Astrocyte (in vitro differentiated cells and primary cell): ENCODE measurements at places on chromosomes 5 and 9. TPM values are rescaled to one million over a fixed set of nuclear protein-coding genes. Genes with fewer than 3 reads are reported as not detected.

GRCh38 chr9:81473708-81474107 is 215.6 kb downstream of the TLE1 start:
- no peak overlapping the region for H3K4me3 ChIP-seq
- no peak for DNase-seq
- no peaks in the 10 kb centered on the region for H3K27me3 ChIP-seq
- no peaks in the 10 kb centered on the region for H3K36me3 ChIP-seq
- no peak overlapping the region for H3K27ac ChIP-seq

GRCh38 chr5:14432931-14433589 is 148.5 kb upstream of the OTULINL start:
- H3K27ac ChIP-seq: peak overlapping the region; percentile 17
- H3K4me3 ChIP-seq: no peak overlapping the region
- no peaks in the 10 kb centered on the region for H3K27me3 ChIP-seq
- no peak for DNase-seq

DNA sequence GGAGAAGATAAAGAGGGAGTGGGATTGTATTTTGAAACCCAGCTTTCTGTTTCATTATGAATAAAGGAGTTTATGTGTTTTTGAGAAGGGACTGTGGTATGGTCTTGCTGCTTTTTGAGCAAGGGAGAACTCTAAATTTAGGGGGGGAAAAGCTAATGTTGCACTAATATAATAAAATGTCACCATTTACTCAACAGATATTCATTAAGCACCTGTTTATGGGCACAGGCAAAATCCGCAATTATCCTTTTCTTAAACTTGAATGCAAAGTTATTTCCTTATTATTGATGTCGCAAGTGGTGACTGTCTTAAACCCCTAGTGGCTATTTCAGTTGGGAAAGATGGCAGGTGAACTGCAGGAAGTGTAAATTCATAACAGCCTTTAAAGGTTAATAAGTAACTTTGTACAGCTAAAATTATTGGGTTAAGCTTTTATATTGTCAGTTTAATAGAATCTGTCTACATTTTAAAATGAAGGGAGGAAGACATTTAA is 1.5 kb downstream of the CDC42SE2 start:
- no peaks in the 10 kb centered on the region for H3K27me3 ChIP-seq
- H3K4me3 ChIP-seq: peak overlapping the region; percentile 91

GRCh38 chr5:158958021-158958994 is 141.4 kb downstream of the EBF1 start:
- no peak overlapping the region for H3K4me3 ChIP-seq
- H3K27ac ChIP-seq: no peak overlapping the region
- H3K36me3 ChIP-seq: no peaks in the 10 kb centered on the region
- no peak for DNase-seq
- H3K27me3 ChIP-seq: no peaks in the 10 kb centered on the region

DNA sequence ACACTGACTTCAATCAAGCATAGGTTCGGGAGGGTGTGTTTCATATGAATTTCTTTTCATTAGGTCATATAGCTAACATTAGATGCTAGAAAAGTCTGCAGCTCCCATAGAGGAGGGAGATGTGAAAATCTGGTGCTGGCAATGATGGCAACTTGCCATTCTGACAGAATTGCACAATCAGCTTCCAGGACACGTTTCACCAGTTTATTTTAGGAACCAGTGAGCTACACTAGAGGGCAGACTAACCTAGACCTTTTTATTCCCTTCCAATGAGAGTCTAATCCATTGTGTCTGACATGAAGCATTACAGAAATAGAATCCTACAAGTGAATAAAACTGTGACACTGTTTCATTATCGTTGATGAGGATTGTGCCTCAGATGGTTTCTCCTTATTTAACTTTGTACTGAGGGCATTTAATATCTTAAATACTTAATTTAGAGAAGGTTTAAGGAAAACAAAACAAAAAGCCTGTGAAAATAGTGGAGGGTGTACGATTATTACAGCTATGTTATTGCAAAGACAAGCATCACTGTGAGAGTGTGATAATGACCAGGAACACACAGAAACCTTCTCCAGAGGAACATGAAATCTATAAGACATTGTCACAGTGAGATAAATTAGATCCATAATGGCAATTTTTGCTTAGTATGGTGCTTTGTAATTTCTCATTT is 363.3 kb upstream of the RPS23 start:
- no peaks in the 10 kb centered on the region for H3K27me3 ChIP-seq
- no peak overlapping the region for H3K4me3 ChIP-seq
- no peaks in the 10 kb centered on the region for H3K36me3 ChIP-seq

GRCh38 chr5:173012882-173013281 is 29.3 kb downstream of the ATP6V0E1 start:
- no peak overlapping the region for H3K27ac ChIP-seq
- H3K4me3 ChIP-seq: no peak overlapping the region
- H3K27me3 ChIP-seq: no peaks in the 10 kb centered on the region
- DNase-seq: no peak
- H3K36me3 ChIP-seq: no peaks in the 10 kb centered on the region
- peaks cover 11% of the 10 kb centered on the region for H3K4me1 ChIP-seq

CATSPER3 gene
- 0.26 and 0.39 TPM in 2 replicates for total RNA-seq

SMARCA2 gene
- total RNA-seq: 49.9 and 54.2 TPM in 2 replicates

DNA sequence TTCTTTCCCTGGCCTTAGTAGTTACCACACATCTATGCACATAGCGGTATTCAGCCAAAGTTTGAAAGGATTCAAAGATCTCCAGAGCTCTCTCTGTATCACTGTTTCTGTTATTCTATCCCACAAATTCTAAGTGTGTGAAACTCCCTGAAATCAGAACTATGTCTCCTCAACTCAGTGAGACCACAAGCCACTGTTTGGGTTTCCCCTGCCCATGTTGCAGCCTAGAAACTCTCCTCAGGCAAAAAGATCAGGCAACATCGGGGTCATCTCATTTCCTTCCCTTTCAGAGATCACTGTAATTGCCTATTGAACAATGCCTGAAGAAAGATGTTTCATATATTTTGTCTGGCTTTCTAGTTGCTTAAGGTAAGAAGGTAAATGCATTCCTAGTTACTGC is 135.6 kb downstream of the TMC1 start:
- no peaks in the 10 kb centered on the region for H3K36me3 ChIP-seq
- no peak overlapping the region for H3K4me3 ChIP-seq
- no peak overlapping the region for H3K27ac ChIP-seq
- no peak for DNase-seq

DNA sequence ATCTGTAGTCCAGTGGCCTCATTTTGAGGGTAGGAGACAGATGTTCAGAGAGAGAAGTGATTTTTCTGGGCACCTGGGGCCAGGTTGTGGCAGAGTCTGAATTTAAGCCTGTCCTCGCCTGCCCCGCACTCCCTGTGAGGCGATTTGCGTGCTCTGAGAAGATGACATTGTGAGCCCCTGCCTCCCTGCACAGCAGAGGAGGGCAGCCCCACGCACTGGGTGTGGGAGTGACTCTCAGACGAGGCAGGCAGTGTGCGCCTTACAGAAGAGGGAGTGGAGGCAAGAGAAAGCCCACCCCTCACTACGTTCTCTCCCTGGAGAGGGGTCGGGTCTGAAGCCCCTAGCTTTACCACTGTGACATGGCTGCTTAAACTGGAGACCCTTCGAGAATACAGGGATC is 35.7 kb downstream of the IRX4 start:
- no peak overlapping the region for H3K4me3 ChIP-seq
- H3K27me3 ChIP-seq: peaks cover 25% of the 10 kb centered on the region
- no peak for DNase-seq
- no peaks in the 10 kb centered on the region for H3K36me3 ChIP-seq
- no peak overlapping the region for H3K27ac ChIP-seq
- H3K4me1 ChIP-seq: no peaks in the 10 kb centered on the region

BTNL8 gene
- total RNA-seq: not detected in 2 replicates

DNA sequence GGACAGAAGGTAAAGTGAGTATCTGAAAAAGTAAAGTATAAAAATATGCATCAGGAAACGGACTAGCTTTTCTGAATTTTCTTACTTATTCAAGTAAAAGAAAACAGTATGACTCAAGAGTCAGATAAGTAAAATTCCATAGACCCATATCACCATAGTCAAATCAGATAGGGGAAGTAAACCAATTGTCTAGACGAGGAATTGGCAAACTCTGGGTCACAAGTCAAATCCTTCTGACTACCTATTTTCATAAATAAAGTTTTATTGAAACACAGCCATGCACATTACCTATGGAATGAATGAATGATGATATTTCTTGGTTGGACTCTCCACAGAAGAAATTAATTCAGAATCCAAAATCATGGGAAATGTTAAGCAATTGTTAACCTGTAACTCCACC is 59.1 kb upstream of the TMC1 start:
- H3K27me3 ChIP-seq: no peaks in the 10 kb centered on the region
- no peaks in the 10 kb centered on the region for H3K36me3 ChIP-seq
- peak overlapping the region; percentile 20 for H3K27ac ChIP-seq
- H3K4me1 ChIP-seq: no peaks in the 10 kb centered on the region

PCDHA2 gene
- 2.3 and 2.5 TPM in 2 replicates for total RNA-seq

DNA sequence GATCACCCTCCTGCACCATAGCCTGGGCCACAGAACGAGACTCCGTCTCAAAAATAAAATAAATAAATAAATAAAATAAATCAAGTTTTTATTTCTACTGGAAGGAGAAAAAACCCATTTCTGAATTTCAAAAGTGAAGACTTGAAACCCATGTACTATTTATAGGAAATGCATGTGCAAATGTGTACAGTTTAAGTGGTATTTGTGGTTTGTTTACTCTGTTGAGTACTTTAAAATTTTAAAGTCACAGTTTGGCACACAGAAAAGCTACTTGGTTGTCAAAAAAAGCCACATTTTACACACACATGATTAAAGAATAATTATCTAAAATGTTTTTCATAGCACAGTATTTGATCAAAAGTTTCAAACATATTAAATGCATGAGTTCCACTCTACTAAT is 43.6 kb downstream of the NR3C1 start:
- H3K36me3 ChIP-seq: no peaks in the 10 kb centered on the region
- H3K27ac ChIP-seq: no peak overlapping the region
- no peak for DNase-seq
- peaks cover 5% of the 10 kb centered on the region for H3K4me1 ChIP-seq
- H3K4me3 ChIP-seq: no peak overlapping the region

- no peak for DNase-seq
- no peaks in the 10 kb centered on the region for H3K36me3 ChIP-seq
- no peaks in the 10 kb centered on the region for H3K27me3 ChIP-seq
- H3K4me1 ChIP-seq: peaks cover 37% of the 10 kb centered on the region
- no peak overlapping the region for H3K27ac ChIP-seq
- no peak overlapping the region for H3K4me3 ChIP-seq
These were observed 8.3 kb upstream of the CXXC5 start for GRCh38 chr5:139639619-139640380.

DNA sequence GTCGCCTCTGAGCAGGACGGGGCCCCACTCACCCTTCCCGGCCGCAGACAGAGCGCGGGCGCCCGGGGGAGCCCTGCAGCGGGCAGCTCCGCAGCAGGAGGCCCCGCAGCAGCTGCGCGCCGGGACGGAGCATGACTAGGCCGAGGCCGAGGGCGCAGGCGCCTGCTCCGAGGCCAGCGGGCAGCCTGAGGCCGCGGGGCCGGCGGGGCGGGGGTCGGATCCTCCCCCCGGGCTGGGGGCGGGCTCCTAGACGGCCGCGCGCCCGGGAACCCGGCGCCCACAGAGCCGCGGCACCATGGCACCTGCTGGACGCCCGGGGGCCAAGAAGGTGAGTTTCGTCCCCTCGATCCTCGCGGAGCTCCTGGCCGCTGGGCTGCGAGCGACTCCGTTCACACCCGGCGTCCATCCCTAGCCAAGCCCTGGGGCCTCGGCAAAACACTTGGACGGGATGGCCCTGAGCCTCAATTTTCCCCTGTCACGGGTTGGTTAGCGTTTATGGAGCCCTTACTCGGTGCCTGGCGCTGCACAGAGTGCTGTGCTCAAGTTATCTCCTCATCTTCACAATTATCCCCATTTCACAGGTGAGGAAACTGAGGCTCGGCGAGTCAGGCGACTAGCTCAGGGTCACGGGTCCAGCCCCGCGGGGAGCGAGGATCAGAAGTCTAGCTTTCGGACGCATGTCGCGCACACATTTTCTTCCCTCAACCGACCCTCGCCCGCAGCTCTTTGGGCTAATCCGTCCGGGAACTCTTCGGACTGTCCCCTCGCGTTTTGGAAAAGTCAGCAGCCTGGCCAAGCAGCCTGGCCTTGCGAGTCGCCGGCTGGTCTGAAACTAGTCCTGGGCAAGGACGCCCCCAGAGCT is at the start of the genes BHMT2 and DMGDH:
Gene BHMT2 (plus strand): TSS at position 280 of the 862 bp plus-strand sequence. CDS start 16 bp downstream, at position 296.
Gene DMGDH (minus strand): TSS at position 187 of the 862 bp plus-strand sequence. CDS start 54 bp downstream, at position 133.
- peak within 1 kb of the TSS; percentile 34 for H3K4me3 ChIP-seq
- no peaks in the 10 kb centered on the region for H3K27me3 ChIP-seq

NMUR2 gene
- total RNA-seq: not detected in 2 replicates

GRCh38 chr5:111422747-111423720 is 89.3 kb downstream of the STARD4 start:
- H3K36me3 ChIP-seq: no peaks in the 10 kb centered on the region
- no peaks in the 10 kb centered on the region for H3K27me3 ChIP-seq
- no peak overlapping the region for H3K4me3 ChIP-seq
- H3K27ac ChIP-seq: no peak overlapping the region

DNA sequence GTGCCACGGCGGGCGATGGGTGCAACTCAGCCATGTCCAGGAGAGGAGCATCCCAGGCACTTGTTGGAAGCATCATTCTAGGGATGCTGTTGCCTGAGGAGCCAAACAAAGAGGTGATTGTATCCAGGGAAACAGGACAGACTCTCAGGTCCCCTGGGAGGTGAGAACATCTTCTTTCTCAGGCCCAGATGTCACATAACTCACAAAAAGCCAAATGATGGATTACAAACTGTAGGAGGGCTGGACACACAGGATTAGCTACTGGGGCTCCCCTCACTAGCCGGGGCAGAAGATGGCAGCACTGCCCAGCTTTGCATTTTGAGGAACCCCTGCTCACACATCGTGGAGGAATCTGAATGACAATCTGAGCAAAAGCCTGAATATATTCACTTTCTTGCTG is 64.7 kb upstream of the NFIL3 start:
- peaks cover 20% of the 10 kb centered on the region for H3K4me1 ChIP-seq
- H3K4me3 ChIP-seq: no peak overlapping the region
- no peaks in the 10 kb centered on the region for H3K27me3 ChIP-seq
- no peak for DNase-seq
- peak overlapping the region; percentile 90 for H3K27ac ChIP-seq
